Transverse colon (tissue), 4 donors: ENCODE measurements at places on chromosomes 7 and 10. TPM values are rescaled to one million over a fixed set of nuclear protein-coding genes. Genes with fewer than 3 reads are reported as not detected.

GRCh38 chr7:156494960-156495359 is 145.6 kb upstream of the RNF32 start:
- no peaks in the 10 kb centered on the region for H3K36me3 ChIP-seq
- H3K27me3 ChIP-seq, result no peaks in the 10 kb centered on the region
- H3K4me3 ChIP-seq, result no peak overlapping the region
- H3K27ac ChIP-seq, result no peak overlapping the region

Gene UNC5B
- 74.1 TPM for total RNA-seq

Gene PRF1
- 0.80 TPM for total RNA-seq

- no peaks in the 10 kb centered on the region for H3K36me3 ChIP-seq
- H3K4me3 ChIP-seq, result no peak overlapping the region
- DNase-seq, result no peak
- H3K27ac ChIP-seq, result no peak overlapping the region
- H3K4me1 ChIP-seq, result no peaks in the 10 kb centered on the region
Measured at GRCh38 chr10:130707389-130707979, 571.3 kb downstream of the GLRX3 start.

DNA sequence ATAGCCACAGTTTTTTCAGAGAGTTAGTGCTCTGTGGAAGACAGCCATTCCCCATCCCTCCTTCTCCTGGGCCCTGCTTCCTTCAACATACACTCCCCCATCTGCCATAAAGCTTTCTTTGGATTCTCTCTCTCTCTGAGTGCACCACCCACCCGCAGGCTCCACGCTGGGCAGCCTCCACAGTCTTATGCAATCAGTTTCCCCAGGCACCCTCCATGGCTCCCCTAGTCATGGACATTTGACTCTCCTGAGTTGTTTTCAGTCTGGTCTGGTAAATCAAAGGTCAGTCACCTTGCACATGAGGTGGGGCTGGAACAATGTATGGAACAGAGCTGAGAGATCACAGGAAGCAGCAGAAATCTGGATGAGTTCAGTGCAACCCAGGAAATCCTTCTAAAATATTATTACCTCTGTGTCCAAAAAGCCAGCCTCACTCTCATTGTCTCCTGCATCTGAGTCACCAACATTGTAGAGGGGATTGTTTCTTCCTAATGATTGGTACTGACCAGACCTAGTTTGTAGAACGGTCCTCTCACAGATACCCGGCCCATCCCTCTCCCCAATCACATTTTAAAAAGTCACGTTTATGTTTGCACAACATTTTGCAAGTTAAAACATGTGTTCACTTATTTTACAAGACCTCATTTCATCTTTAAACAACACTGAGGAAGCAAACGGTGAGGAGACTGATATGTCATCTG is 70.1 kb downstream of the CYCS start:
- H3K36me3 ChIP-seq, result no peaks in the 10 kb centered on the region
- H3K4me3 ChIP-seq, result no peak overlapping the region
- no peak overlapping the region for H3K27ac ChIP-seq
- no peaks in the 10 kb centered on the region for H3K27me3 ChIP-seq
- DNase-seq, result no peak

Gene PLXNA4
- 1.1 TPM for total RNA-seq

DNA sequence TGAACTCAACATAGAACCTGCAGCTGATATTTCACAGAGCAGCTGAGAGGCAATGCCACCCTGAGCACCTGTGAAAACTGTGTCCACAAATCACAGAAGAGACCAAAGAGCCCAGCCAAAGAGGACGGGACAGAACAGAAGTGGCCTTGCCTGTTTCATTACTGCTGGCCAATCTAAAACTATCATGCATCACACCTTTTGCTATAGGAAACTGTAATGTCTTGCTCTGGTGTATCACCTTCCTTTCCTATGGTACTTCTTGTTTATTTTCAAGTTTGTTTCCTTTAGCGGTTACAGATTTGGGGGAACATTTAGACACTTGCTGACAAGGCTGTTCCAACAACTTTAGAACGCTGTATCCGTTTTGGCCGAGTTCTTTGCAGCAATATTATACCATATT is 80.3 kb downstream of the PIP4K2A start:
- H3K27me3 ChIP-seq, result no peaks in the 10 kb centered on the region
- no peak overlapping the region for H3K4me3 ChIP-seq
- H3K4me1 ChIP-seq, result no peaks in the 10 kb centered on the region
- H3K27ac ChIP-seq, result peak overlapping the region; percentile 52

DNA sequence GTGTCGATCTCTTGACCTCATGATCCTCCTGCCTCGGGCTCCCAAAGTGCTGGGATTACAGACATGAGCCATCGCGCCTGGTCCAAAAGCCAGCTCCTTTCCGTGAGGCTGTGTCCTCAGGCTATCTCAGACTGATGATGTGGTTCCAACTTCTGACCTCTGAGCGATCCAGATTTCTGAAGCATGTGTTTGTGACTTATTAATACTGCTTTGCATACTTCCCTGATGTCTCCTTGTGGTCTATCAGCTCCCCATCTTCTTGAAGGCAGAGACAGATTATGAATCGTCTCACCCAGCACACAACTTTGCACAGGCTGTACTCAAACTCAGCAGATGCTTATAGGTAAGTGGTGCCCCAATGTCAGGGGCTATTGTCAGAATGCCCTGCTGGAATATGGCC is 2.0 kb upstream of the PLPP4 start:
- H3K27me3 ChIP-seq, result peaks cover 45% of the 10 kb centered on the region
- peaks cover 14% of the 10 kb centered on the region for H3K4me1 ChIP-seq
- H3K36me3 ChIP-seq, result no peaks in the 10 kb centered on the region

DNA sequence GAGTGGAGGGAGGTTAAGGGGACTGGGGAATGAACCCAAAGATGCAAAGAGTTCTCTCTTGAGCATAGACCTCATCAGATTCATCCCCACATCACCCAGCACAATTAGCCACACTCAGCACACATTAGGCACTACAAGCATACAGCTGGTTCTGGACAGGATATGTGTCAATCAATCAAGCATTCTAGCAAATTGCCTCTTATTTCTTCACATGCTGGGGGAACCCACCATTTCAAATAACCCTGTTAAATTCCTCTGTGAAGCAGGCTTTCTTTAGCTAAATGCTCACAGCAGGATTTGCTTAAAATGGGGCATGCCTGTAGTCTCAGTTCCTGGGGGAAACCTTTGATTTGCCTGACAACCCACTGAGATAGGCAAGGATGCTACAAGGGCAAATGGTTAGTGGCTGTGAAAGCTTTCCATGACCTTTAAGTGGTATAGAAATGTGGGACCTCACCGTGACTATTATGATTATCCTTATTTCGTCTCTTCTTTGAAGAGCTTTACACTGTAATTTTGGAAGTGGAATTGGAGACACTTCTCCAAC is 193.4 kb upstream of the ZMIZ1 start:
- DNase-seq, result no peak
- H3K27me3 ChIP-seq, result peaks cover under 1% of the 10 kb centered on the region
- no peaks in the 10 kb centered on the region for H3K4me1 ChIP-seq
- no peak overlapping the region for H3K4me3 ChIP-seq
- no peaks in the 10 kb centered on the region for H3K36me3 ChIP-seq
- H3K27ac ChIP-seq, result no peak overlapping the region

Gene GPC2
- not detected for total RNA-seq

DNA sequence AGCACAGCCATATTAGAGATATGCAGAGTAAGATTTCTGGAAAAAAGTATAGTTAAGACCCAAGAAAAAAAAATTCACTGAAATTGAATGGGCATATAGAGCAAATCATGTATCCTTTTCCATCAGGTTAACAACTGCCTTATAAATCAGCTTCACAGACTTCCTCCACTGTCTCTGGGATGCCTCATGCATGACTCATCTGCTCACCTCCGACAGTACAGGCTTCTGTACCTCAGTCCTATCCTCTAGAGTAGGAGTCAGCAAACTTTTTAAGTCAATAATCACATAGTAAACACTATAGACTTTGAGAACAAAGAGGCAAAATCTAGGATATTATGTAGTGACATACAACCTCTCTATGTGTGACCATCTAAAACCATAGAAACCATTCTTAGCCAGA is 211.6 kb upstream of the SP8 start:
- H3K36me3 ChIP-seq, result no peaks in the 10 kb centered on the region
- no peak overlapping the region for H3K4me3 ChIP-seq
- H3K4me1 ChIP-seq, result no peaks in the 10 kb centered on the region
- no peaks in the 10 kb centered on the region for H3K27me3 ChIP-seq
- no peak overlapping the region for H3K27ac ChIP-seq

- no peak overlapping the region for H3K4me3 ChIP-seq
- H3K27me3 ChIP-seq, result no peaks in the 10 kb centered on the region
- DNase-seq, result no peak
Measured at GRCh38 chr7:21367081-21367480, 60.8 kb upstream of the SP4 start.

- no peaks in the 10 kb centered on the region for H3K36me3 ChIP-seq
- no peaks in the 10 kb centered on the region for H3K4me1 ChIP-seq
- H3K27me3 ChIP-seq, result no peaks in the 10 kb centered on the region
- no peak overlapping the region for H3K4me3 ChIP-seq
- H3K27ac ChIP-seq, result no peak overlapping the region
- no peak for DNase-seq
Measured at GRCh38 chr7:70190281-70190680, 592.0 kb downstream of the AUTS2 start.

Gene SLC13A1
- total RNA-seq, result 2.1 TPM

DNA sequence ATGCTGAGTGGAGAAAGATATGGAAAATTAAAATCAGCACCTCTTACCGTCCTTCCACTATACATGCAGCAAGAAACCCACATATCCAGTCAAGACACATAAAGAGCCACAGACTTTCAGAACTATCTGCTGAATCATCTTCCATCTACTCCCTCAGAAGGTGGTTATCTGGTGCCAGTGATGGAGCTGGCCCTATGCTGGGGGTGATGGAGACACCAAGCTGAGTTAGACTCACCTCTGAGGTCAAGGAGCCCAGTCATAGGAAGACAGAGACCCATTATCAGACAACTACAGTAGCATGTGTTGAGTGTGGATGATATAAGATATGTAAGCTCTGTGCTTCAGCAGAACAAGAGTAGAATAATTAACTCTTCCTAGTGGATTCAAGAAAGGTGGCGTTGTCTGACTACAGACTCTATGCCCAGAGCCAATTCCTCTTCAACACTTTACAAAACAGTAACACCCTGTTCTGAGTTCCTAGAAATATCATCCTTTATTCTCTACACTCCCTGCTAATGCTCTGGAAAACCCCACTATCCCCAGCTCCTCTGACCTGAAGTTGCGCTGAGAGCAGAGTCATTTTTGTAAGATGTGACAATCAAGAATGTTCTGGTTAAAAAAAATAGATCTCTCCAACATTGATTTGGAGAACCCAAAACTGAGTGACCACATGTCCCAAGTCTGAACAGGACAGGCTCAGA is 14.3 kb downstream of the CYP3A5 start:
- no peak overlapping the region for H3K4me3 ChIP-seq
- no peaks in the 10 kb centered on the region for H3K27me3 ChIP-seq
- H3K27ac ChIP-seq, result no peak overlapping the region
- DNase-seq, result no peak
- H3K36me3 ChIP-seq, result peaks cover 38% of the 10 kb centered on the region

Gene SFTPA2
- total RNA-seq, result 2.2 TPM

Gene ATG9B
- 1.1 TPM for total RNA-seq

- no peaks in the 10 kb centered on the region for H3K4me1 ChIP-seq
- H3K36me3 ChIP-seq, result no peaks in the 10 kb centered on the region
- DNase-seq, result no peak
Measured at GRCh38 chr7:36527549-36527913, 137.9 kb downstream of the ANLN start.
